ENCODE measurements at places on chromosomes 6 and 20.

- peak; percentile 19 for DNase-seq
These were observed 1.2 kb downstream of the DCBLD1 start for GRCh38 chr6:117483645-117484016.

DNA sequence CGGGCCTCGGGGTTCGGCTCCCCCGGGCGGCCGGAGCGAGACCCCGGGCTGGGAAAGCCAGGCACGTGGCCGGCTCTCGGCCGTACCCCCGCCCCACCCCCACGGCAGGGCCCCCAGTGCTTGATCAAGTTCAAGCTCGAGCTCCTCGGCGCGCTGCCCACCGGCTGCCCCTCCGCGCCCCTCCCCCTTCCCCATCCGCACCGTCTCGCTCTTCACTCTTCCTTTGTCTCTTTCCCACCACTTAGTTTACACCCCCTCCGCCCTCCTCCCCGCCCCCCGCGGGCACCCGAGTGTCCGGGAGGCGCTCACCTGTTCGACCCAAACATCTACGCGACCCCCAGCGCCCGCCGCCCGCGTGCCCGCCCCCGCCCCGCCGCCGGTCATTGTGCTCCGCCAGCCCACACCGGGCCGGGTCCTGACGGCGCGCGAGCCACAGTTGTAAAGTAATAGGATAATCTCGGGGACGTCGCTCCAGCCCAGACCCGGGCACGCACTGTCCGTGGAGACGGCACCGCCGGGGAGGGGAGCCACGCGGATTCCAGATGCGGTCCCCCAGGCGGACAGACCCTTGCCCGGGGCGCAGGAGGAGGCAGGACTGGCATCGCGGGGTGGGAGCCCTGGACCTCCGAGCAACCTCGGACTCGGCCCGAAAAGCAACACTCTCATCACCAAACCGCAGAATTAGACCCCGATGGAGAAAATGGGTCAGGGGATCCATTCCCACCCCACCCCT lies 100.7 kb downstream of the NOL4L start:
- peak; percentile 19 for DNase-seq

- no peak for DNase-seq
These were observed 88.8 kb upstream of the NFATC2 start for GRCh38 chr20:51631011-51631950.

GRCh38 chr6:90538278-90539046 lies 48.4 kb downstream of the MAP3K7 start:
- DNase-seq = no peak

- no peak for DNase-seq
These were observed 55.5 kb downstream of the PDE7B start for GRCh38 chr6:135906972-135907465.

- DNase-seq = peak; percentile 47
These were observed at the start of gene SRC for GRCh38 chr20:37345339-37346235. Gene SRC, plus strand, starts transcription at chr20:37346140. Its CDS starts 38,014 bp downstream, at chr20:37384154.
